Retina (tissue), 1 donor: ENCODE measurements at places on chromosomes 7 and 10.

DNA sequence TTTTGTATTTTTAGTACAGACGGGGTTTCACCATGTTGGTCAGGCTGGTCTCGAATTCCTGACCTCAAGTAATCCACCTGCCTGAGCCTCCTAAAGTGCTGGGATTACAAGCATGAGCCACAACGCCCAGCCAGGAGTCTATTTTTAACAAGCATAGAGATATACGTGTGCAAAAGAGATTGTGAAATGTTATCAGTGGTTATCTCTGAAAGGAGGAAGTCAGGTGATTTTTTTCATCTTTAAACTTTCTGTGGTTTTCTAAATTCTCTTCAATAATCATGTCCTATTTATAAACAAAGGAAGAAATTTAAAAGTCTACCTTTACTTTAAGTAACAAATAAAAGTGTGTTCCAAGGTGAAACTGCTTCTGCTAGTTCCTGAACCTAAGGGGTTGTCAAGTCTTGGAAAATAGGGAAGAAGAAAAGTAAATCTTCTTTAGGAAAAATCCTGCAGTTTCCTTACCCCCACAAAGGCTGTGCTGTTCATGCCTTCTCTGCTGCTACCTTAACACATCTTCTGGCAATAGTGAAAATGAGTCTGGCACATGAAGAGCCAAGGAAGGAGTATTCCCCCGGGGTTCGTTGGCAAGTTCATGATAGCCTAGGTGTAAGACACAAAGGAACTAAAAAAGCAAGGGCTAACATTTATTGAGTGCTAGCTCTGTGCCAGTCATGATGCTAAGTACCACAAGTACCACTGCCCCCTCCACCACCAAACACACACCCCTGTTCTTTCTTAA, 51.1 kb downstream of the CYP26A1 start:
- DNase-seq: no peak

DNA sequence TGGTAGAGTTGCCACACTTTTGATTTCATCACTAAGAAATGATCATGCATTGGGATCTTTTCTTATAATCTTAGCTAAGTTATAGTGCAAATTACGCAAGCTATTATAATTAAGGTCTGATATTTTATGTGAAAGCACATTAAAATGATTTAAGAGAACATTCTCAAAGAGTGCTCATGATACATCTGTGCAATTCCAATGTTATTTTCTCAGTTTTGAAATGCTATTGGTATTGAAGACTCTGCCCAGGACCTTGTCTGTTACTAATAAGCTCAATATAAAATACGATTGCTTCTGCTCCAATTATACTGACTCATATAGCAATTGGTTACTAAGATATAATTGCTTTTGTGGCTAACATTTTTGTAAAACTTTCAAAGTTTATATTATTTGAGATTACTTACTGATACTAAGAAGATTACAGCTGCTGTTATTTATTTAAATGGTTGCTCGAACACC, 180.9 kb downstream of the ADAM12 start:
- DNase-seq: no peak

DNA sequence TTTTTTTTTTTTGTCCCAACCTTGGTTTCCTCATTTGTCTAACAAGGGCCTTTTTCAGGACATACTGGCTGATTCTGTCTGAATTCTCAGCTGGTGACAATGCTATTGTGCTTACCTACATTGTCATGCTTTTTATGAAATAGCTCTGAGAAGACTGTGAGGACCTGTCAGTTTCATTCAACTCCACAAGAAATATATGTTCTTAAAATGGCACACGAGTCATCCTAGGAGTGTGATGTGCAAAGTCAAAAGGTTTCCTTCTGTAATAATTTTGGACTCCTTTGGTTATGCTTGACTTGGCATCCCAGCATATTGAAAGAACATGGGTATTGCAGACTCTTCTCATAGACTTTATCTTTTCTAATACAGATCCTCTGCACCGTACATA, 316.0 kb downstream of the GFRA1 start:
- DNase-seq: peak; percentile 53

GRCh38 chr10:123222832-123223231, 68.6 kb downstream of the BUB3 start:
- no peak for DNase-seq

DNA sequence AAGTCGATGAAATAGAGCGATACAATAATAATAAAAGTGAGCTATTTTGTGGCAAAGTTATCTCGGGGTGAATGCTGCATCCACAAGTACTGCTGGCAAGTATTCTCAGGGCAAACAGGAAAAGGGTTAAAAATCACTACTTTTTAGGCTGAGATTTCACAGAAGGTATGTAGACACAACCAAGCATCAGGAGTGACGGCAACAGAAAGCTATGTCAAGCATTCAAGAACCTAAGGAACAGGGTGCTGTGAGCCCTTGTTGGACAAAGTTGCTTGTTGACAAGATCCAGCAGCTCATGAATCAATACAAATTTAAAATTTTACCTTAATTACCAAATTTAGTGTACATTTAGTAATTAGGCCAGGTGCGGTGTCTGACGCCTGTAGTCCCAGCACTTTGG, 41.2 kb upstream of the C1QL3 start:
- no peak for DNase-seq

DNA sequence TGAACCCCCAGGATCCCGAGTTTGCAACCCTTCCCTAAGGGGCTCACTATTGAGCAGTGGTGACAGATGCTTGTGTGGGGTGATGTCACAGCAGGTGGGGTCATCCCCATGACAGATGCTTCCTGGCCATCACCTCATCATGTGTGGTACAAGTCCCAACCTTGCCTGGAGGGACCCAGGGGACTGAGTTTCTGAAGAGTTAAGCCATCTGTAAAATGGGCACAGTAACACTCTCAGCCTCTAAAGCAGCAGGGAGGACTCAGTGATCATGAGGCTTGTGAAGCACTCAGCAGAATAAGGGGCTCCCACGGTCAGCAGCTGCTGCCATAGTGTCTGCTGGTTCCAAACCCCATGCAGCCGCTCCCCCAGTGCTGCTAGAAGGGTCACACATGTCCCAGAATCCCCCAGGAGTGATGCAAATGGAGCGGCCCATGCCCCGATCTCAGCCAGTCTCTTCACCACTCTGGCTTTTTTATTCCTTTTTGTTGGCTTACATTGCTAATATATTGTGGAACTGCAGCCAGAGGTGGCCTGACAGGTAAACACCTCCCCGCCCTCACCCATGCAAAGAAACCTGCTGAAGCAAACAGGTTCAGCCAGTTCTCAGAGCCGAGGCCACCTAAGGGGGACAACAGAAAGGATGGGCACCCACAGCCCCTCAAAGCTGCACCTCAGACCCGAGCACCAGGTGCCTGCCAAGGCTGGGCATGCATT, 102.1 kb upstream of the PDGFA start:
- no peak for DNase-seq

DNA sequence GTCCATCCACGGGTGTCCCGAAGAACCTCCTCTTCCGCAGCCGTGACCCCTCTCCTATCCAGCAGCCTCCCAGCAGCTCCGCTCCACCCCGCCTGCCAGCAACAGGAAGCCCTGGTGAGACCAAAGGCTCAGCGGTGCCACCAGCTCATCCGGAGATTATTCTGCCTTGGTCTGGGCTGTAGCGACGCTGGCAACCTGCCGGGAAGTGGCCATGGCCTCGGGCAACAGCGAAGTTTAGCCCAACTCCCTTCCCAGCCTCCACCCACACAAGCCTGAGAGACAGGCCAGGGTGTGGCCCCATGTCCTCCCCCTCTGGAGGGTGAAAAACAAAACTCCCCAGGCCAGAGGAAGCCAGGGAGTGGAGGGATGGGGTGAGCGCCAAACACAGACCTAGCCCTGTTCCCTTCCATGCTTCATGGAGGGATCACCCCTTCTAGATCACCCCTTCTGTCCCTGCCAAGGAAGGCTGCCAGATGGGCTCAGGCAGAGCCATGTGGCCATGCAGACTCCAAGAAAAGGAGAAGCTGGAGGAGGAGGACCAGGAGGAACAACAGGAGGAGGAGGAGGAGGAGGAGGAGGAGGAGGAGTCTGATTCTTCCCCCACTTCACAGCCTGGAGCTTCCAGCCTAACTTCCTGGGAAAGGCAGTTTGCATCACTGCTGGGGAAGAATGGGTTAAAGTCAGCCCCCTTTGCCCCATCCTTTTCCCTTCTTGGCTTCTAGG, 918 bp downstream of the CALHM2 start:
- DNase-seq: no peak

- no peak for DNase-seq
Observed at GRCh38 chr10:76268530-76268929, 837.1 kb downstream of the LRMDA start.

DNA sequence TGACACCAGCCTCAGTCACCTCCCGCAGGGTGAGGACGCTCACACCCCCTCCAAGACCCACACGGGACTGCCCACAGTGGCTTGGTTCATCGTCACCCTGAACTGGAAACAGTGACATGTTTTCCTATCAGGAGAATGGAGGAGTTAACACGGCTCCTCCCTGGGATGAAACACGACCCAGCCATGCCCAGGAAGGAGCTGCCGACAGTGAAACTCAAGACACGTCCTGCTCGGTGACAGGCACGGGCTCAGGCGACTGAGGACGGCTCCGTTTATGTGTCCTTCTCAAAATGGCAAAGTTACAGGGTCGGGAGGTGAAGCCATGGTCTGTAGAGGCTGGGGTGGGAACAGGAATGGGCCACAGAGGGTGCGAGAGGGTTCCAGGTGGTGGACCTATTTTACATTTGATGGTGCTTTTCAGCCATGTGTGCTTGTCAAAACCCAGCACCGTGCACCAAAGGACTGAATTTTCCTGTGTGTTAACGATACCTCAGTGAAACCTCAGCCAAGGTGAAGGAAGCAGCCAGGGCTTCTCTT, 272.4 kb downstream of the ADARB2 start:
- DNase-seq: peak; percentile 43

DNA sequence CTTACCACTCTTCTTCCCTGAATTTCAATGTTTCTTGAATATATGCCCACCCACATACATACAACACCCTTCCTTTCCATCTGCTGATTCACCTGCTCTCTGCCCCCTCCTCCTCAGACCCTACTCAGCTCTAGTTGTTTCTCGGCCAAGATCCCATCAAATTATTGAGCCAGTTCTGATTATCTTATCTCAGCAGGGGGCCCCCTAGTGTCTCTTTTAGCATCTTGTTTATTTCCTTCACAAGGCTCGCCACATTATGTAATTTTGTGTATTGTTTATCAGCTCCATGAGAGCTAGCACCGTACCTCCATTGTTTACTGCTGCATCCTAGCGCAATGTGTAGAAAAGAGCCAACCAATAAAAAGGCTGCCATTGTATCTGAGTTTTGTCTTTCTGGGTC, 71.9 kb downstream of the FAM13C start:
- DNase-seq: no peak

GRCh38 chr7:110142939-110143526, 947.9 kb upstream of the LRRN3 start:
- DNase-seq: no peak

DNA sequence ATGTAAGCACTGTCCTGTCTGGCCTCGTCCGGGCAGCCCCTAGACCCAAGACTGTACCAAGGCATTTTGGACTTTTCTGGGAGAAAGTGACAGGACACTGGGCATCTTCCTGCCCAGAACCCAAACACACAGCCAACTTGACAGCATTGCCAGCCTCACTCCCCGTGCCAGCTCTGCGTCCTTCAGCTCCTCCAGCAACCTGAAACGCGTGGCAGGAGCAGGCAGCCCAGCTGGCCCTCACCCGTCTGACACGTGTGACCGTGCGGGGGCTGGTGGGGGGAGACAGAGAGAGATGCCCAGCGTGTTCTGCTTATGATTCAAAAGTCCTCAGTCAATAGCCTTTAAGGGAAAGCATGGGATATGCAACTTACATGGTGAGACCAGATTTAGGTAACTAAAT, 50.3 kb upstream of the SLC29A3 start:
- no peak for DNase-seq

GRCh38 chr7:142733271-142733670, 16.0 kb upstream of the PRSS1 start:
- DNase-seq: no peak

- DNase-seq: no peak
Observed at GRCh38 chr7:124452186-124452585, 313.4 kb downstream of the GPR37 start.

GRCh38 chr10:97454330-97455036, 8.5 kb downstream of the ZDHHC16 start:
- no peak for DNase-seq

DNA sequence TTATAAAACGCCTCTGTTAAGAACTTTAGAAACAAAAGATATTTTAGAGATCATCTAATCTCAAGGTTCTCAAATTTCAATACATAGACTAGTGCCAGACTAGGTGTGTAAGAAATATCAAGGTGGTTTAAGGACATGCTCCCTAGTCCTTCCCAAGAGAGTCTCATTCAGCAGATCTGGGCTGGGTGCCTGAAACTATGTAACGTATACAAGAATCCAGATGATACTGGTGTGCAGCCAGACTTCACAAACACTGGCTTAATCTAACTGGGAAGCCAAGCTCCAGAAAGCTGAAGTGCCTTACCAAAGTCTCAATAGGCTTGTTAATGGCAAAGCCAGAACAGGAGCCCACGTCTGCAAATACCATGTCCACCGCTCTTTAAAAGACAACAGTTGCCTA, 105.0 kb upstream of the AMPH start:
- no peak for DNase-seq

GRCh38 chr10:100037758-100038315, 28.1 kb upstream of the DNMBP start:
- no peak for DNase-seq

- DNase-seq: no peak
Observed at GRCh38 chr10:47133871-47134570, 166.0 kb upstream of the GDF10 start.

GRCh38 chr10:98664329-98665042, 217.8 kb upstream of the HPS1 start:
- no peak for DNase-seq

DNA sequence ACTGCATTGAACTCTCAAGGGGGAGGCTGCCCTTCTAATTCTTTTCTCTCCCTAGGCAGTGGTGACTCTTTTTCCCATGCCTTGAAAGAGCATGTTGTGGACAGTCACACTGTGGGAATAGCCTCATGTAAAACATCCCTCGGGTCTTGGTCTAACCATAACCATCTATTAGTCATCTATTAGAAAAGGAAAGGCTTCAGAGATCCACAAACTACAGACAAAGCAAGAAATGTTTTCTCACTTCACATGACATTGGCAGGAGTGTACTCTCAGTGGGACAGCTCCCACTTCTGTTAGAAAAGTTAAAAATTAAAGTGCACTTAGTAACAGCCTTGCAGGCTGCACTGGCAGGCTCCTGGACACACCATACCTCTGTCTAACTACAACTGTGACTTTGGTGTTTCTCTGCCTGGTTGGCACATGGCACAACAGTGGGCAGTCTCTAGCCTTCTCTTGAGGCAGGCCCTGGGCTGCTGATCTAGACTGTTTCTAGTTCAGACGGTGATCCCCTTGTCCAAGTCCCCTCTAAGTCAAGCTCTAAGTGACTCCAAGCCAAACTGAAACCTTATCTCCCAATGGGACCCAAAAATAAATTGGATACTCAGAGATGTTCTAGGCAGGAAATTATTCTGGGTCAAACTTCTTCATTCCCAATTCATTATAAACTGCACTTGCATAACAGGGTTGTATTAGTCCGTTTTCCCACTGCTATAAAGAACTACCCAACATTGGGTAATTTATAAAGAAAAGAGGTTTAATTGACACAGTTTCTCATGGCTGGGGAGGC, 57.9 kb upstream of the ITGB1 start:
- DNase-seq: no peak
